ENCODE measurements at places on chromosomes 11 and 22. TPM values are rescaled to one million over a fixed set of nuclear protein-coding genes. Genes with fewer than 3 reads are reported as not detected.

DNA sequence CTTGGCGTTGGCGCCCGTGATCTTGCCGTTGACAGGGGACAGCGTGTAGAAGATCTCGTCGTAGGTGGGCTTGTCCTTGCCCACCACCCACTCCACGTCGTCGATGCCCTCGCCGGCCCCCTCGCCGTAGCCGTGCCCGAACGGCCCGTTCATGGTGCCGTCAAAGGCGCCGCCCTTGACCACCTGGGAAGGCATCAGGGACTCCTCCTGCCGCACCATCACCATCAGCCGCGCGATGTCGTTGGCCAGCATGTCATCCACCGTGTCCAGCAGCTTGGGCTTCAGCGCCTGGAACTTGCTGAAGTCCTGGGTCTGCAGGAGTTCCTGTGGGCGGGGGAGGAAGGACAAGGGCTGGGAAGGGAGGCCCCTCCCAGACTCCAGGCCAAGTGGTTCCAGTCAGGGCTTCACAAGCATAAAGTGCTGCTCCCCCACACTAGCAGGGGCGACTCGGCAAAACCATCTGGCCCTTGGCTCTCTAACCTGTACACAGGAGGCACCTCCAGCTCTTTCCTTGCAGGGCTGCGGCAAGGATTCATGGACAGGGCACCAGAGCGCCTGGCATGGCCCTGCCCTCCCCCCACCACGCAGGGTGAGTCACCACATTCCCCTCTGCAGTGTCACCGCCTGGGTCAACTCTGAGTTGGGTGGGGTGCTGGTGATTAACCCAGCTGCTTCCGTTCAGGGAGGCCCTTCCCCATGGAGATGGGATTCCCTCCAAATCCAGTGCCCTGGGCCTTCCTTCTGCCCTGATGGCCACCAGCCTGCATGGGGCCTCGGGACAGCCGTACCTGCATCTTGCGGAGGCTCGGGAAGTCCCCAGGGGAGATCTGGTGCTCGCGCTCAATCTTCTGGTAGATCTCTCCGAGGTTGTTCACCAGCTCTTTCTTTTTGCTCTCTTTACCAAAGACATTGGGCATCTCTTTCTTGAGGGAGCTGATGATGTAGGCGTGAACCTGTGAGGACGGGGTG, 10.4 kb upstream of the CDC42BPG start:
- peak; percentile 80 for DNase-seq

Gene CHADL
- 4.7 TPM for total RNA-seq

Gene RBMXL2
- 0.04 TPM for total RNA-seq

DNA sequence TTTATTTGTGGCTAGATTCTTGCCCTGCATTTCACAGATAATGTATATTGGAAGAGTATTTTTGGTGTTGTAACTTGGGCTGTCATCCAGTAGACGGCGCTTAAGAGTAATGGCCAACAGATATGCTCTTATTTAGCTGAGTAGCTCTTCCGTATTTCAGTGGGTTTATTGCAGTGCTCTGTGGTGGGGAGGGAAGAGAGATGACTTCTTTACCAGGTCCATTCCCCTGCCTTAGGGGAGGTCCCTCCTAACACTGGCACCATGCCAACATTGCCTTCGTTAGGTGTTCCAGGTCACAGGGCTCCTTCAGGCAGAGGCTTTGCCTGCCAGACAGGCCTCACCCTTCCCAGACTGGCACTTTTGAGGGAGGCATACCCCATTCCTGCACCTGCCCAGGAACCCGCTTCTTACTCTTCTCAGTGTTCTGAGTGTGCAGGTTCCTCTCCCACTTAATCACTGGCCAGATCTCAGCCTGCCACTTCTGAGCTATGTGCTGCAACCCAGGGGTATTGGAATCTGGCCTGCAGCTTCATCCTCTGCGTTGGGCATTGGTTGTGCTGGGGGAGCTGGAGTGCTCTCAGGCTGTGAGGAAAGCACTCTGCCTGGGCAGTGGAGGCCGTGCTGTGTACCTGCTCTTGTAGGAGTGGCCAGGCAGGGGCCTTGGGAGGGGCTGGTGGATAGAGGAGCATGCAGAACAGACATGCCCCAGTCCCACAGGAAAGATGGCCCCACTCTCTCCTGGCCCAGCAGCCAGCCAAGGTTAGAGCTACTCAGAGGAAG, 29.4 kb upstream of the SLN start:
- DNase-seq, result peak; percentile 28

GRCh38 chr22:33054001-33054675, 4.0 kb downstream of the SYN3 start:
- DNase-seq, result no peak

DNA sequence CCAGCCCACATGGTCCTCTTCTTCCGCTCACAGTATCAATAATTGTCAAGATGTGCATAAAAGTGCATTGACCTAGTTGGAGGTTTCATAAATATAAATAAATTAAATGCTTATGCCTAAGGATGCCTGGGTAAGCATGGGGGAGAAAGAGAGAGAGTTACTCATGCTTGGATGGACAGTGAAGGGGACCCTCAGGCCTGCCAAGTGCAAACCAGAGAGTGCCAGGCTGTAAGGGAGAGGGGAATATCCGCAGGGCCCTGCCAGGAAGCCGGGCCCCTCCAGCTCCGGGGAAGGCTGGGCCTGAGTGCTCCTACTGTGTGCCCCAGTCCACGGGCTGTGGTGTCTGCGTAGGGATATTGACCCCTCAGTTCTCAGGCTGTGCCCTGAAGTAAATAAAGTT, 214.6 kb downstream of the DSCAML1 start:
- DNase-seq, result no peak

- DNase-seq, result no peak
These were observed 52.4 kb downstream of the SIK2 start for GRCh38 chr11:111654601-111655000.

DNA sequence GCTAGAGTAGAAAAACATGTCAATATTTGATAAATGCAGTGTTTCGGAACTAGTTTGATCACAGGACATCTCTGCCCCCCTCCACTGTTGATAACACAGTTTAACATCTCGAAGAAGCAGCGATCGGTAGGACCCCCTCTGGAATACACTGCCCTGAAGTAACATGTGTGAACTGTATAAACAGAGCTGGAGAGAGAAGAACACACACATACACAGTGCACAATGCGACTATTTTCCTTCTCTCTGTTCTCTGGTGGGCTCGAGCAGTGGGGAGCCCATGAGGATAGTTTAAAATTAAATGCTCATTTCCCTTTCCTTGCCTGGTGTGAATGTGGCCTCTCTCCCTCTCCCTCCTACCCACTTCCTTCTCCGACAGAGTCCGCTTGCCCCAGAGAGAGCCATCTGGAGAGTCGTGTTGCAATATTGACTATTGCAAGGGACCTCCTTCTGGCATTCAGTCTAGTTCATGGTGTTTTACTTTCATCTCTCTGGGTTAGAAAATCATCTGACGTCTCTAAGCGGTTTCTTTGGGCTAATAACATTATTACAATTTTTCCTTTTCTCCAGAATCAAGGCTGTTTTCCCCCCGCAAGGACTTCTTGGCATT, 51.6 kb upstream of the BARX2 start:
- peak; percentile 69 for DNase-seq

DNA sequence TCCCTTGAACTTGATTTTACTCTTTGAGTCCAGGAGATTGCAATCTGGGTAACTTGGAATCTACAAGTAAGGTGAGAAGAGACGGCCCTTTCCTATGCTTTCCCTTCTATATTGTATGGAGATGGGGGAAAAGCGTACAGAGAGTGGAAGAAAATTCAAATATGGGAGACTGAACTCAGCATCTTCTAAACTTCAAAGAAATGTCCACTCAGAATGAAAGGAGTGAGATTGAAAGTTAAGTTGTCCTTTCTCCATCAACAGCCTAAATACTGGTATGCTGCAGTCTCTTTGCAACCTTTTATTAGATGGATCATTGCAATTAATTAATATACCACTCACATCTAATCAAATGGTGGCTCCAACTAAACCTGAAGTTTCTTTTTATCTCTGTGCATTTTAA, 6.4 kb upstream of the EXPH5 start:
- DNase-seq, result no peak

Gene CYP2D6
- 0.31 TPM for total RNA-seq

Gene SLN
- 2,631 TPM for total RNA-seq

DNA sequence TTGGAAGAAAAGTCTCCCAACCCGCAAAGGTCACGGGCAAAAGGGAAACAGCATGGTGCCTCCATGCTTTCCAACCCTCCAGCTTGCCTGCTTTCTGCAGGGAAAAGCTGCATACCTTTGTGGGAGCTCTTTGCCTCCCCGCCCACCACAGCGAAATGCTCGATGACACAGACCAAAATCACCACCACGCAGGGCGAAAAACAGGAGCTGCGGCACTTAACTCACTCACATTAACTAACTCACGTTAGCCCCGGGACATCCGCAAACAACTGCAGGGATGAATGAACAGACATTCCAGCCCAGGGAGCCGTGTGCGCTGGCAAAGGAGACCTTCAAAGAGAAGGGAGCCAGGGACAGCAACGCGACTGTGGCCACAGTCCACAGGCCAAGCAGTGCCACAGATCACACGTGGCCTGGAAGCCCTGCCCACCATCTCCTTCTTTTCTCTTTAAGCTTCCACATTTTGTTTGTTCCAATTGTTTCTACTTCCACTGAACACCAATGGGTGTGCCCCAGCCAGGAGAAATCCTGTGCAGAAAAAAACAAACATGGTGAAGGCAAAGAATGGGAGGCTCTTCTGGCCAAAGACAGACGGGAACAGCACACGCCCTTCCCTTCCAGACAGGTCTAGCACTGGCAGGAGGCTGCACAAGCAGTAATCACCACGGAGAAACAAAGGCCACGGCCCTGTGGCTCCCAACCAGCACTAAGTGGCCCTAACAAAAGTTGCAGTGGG, 39.3 kb downstream of the DUSP8 start:
- no peak for DNase-seq

GRCh38 chr11:68191661-68192579, 21.2 kb downstream of the KMT5B start:
- no peak for DNase-seq

Gene UPB1
- total RNA-seq, result 0.75 TPM

GRCh38 chr11:66570079-66570849, 1.9 kb upstream of the CTSF start:
- DNase-seq, result no peak

GRCh38 chr11:12634329-12634728, 39.9 kb upstream of the TEAD1 start:
- DNase-seq, result no peak

DNA sequence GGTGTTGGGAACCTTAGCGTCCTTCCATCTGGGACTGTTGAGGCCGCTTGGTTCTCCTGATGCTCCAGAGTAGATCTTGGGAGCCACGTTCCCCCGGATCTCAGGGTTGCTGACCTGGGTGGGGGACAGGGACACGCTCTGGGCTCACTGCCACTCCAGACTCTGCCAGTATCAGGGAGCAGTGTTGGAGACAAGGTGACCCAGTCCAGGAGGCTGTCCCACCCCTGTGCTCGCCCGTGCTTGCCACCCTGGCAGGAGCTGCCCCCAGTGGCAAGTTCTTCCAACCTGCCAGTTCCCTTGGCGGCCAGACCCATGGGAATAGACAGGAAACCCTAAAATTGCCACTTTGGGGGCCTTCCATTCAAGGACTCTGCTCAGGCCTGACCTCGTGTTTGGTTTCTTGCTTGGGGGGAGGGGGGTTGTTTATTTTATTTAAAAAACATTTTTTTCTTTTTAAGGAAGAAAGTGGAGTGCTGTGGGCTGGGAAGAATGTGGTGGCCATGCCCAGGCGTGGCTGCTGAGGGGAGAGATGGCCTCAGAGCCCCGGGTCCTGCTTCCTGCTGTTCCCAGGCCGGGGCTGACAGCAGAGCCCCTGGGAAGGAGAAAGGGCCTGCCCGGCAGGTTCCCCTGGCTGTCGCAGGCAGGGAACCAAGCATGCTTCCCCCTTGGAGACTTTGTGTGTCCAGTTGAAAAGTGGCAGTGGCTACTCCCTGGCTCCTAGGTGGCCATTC, 7.2 kb downstream of the GRK2 start:
- DNase-seq, result no peak

Gene SCN3B
- 12.8 TPM for total RNA-seq

Gene CLP1
- 12.3 TPM for total RNA-seq

GRCh38 chr11:116334596-116334995, 438.2 kb downstream of the BUD13 start:
- no peak for DNase-seq

DNA sequence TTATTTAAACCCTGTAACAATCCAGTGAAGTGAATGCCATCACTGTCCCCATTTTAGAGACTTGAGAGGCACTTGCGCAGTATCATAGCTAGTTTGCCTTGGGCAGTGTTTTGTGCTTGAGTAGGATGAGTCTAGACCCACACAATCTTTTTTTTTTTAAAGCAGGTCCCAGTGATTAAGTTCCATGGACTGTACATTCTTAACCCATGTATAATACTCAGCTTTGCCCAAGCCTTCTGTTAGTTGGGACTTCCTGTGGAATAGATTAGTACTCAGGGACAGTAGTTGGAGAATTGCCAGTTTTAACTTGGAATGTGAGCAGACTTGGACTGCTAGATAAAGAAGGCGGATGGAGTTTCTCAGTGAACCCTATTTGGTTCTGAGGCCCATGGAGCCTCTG, 108.6 kb upstream of the RASSF10 start:
- peak; percentile 71 for DNase-seq

Gene ARFGAP2
- total RNA-seq, result 90.2 TPM

DNA sequence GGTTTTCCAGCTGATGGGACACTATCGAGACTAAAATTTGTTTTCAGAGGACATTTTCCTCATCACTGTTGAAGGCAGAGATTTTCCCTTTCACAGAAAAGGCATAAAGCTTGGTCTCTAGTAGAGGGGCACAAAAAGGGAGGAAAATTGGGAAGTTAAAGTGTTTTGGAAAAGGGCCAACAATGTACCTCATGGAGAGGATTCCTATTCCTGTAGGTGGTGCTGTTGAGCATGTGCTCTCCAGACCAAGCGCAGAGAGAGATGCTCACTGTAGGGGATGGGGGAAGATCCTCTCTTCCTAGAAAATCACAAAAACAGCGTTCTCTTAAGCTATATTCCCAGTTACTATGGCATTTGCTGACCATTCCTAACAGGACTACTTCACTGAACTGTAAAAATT, 44.9 kb downstream of the OR4C46 start:
- DNase-seq, result no peak

GRCh38 chr11:35622070-35622469, 3.8 kb downstream of the FJX1 start:
- peak; percentile 51 for DNase-seq

Gene DAGLA
- total RNA-seq, result 2.0 TPM

GRCh38 chr11:120172054-120172911, 34.4 kb upstream of the TRIM29 start:
- peak; percentile 80 for DNase-seq

Gene CLTCL1
- 22.2 TPM for total RNA-seq

Data from muscle of leg (tissue), 16 donors.